ENCODE measurements at places on chromosomes 3 and 15.

DNA sequence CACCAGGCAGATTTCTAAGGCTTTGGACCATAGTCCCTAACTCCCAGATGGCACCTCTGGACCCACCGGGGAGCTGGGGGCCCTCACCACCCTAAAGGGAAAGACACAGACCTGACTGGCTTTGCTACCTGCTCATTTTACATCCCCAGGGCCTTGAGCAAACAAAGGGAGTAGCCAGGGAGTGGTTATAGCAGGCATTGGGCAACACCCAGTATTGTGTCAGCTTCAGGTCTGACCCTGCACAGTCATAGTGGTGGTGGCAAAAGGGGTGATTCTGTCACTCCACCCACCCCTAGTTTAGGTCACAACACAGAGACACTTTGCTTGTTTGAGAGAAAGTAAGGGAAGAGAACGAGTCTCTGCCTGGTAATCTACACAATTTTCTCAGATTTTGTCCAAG lies 352.5 kb downstream of the DIPK2A start:
- DNase-seq: no peak

DNA sequence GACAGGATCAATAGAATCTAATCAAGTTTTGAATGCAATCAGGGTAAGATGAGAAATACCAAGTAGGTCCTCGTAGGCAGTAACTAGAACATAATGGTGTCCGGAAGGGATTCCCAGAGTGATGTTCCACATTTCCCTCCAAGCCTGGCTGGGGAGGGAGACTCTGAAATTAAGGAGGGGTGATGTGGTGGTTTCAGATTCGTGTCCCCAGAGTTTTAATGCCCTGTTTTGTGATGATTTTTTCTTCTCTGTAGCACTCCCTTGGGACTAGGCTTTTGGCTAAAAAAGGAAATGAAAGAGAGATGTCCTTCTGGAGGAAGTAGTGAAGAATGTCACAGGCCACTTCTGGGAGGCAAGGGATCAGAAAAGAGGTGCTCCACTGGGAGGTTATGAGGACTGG lies 108.3 kb upstream of the CACNA2D3 start:
- no peak for DNase-seq

- no peak for DNase-seq
These were observed 114.6 kb upstream of the FLNB start for GRCh38 chr3:57893668-57894067.

DNA sequence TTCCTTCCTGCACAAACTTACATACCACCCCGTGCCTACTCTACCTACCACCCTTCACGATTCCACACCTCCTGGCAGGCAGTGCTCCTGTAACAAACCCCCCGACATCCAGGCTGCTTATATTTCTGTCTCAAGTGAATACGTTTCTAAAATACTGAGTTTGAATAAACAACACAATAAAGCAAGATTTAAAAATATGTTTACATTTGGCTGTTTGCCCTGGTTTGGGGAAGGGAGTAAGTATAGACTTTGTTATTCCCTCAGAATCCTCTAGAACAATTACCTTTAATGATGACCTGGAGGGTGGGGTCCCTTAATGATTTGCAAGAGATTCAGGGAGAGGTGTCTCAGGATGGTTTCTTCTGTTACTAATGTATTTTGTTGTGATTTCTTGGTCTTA lies 402.6 kb upstream of the TBL1XR1 start:
- DNase-seq: no peak

GRCh38 chr15:33314069-33314468 lies 3.3 kb downstream of the RYR3 start:
- DNase-seq: no peak

DNA sequence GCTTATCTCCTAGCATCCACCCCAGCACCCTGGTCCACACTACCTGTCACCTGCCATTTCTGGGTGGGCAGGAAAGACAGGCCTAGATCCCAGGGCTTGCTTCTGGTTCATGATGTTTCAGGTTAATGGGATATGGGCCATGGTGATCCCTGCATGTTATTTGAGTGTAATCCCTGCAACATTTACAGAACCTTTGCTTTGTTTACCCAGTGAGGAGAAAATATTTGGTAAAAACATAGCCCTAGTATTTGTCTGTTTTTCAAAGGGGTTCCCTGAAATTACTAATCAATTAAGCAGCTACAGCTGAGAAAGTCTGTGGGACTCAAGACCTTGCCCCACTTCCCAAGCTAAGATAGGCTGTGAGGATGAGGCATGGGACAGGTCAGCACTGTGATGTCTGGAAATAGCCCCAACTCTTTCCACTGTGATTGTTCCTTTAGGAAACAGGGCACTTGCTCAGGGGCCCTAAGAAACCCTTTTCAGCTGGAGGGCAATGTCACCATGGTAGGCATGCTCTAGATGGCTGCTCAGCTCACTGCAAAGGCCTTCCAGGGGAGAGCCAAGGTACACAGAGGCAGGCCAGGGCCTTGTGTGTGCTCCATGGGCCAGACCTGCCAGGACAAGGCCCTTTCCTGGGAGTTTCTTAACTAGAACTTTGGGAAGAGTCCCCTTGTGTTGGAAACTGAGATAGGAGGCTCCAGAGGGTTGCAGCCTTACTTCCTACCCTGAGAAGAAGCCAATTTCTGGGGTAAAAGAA lies 11.1 kb downstream of the TRANK1 start:
- no peak for DNase-seq

GRCh38 chr3:196081002-196081833 lies 672 bp downstream of the TFRC start:
- DNase-seq: peak; percentile 37

DNA sequence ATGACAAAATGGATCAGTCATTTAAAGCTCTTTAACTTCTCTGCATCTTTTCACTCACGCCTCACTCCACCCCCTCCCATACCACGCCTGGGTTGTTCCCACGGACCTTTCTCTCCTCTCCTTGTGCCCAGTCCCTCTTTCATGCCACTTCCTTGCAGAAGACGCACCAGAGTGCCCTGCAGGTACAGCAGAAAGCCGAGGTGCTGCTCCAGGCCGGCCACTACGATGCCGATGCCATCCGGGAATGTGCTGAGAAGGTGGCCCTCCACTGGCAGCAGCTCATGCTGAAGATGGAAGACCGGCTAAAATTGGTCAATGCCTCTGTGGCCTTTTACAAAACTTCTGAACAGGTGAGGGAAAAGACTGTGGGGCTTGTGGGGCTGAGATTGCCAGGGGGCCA lies 296.1 kb upstream of the UMPS start:
- DNase-seq: no peak

GRCh38 chr3:128481438-128481942 lies 11.5 kb downstream of the GATA2 start:
- DNase-seq: no peak

DNA sequence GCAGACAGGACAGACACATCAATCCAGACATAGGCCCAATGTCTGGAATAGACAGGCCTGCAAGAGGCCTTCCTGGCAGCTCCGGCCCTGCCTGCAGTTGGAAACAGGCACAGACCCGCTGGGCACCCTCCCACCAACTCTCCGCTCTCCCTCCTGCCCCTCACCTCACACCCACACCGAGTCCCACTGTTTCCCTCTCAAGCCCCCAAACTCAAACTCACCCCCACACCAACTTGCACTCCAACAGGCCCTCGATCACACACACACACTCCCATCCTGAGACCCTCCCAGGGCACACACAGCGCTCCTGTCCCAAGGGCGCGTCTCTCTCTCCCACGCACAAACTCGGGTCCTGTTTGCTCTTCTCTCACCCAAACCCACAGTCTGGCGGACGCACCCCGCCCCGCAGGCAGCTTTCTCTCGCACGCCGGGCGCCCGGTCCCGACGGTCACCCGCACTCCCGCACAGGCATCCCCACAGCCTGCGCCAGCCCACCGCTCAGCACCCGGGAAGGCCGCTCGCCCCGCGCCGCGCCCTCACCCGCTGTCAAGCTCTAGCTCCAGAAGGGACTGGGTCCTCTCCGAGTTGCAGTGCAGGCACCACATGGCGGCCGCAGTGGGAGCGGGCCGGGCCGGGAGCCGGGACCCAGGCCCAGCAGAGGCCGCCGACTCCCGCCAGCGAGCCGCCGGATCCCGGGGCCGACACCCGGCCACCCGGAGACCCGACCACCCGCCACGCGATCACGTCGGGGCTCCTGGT lies 106.2 kb downstream of the IQSEC1 start:
- DNase-seq: no peak

DNA sequence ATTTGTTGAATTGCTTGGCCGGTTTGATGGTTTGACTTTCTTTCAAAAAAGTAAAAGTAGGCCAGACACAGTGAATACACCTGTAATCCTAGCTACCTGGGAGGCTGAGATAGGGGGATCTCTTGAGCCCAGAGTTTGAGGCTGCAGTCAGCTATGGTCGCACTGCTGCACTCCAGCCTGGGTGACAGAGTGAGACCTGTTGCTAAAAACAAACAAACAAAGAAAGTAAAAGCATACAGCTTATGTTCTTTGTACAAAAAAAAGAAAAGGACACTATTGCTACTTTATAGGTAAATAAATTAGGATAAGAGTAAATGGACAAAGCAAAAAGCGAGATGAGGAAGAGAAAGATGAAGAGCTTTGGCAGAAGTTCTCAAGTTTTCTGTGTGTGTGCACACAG lies 13.9 kb upstream of the FEZF2 start:
- DNase-seq: no peak

- DNase-seq: no peak
These were observed 79.6 kb downstream of the TP63 start for GRCh38 chr3:189710620-189711402.

GRCh38 chr3:62318365-62318751 lies 55.0 kb downstream of the FEZF2 start:
- no peak for DNase-seq

GRCh38 chr15:74773731-74774252 lies 8.1 kb upstream of the CSK start:
- no peak for DNase-seq

- DNase-seq: no peak
These were observed 101.9 kb downstream of the PIK3R4 start for GRCh38 chr3:130644628-130645253.

GRCh38 chr15:95078003-95078402 lies 846.6 kb downstream of the MCTP2 start:
- no peak for DNase-seq

DNA sequence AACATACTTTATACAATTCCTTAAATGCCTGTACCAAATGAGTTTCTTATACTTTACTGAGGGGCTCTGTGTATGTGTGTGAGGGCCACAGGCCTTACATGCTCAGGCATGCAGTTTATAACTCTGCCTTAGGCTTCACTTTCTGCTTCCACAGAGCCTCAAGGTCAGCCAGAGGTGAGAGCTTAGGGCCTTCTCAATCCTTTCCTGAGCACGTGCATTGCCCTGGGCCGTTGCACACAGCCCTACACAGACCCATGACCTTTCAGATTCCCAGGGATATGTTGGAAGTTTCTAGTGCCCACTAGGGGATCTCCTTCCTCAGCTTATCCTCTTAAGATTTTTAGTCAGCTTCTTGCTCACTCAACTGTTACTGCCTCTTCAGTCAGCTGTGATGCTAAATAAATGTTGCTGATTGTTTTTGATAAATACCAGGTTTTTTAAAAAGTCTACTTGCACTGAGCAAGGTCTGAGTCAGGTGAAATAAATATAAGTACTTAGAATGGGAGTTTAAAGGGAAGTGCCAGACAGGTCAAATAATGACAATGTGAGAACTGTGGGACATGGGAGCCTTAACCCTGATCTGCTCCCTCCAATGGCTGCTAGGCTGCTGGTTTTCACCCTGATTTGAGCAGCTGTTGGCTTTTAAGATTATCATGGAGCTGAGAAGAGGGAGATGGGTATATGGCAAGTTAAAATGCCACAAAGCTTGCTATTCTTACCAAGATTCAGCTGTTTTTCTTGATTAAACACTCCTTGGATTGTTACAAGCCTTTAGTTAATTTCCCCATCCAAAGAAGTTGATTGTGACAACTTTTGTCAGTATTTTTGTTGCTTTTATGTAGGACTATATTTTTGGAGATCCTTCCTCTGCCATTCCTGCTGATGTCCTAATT lies 169.5 kb downstream of the PLD1 start:
- DNase-seq: no peak

GRCh38 chr15:80584973-80585525 lies 110.1 kb upstream of the ABHD17C start:
- no peak for DNase-seq

DNA sequence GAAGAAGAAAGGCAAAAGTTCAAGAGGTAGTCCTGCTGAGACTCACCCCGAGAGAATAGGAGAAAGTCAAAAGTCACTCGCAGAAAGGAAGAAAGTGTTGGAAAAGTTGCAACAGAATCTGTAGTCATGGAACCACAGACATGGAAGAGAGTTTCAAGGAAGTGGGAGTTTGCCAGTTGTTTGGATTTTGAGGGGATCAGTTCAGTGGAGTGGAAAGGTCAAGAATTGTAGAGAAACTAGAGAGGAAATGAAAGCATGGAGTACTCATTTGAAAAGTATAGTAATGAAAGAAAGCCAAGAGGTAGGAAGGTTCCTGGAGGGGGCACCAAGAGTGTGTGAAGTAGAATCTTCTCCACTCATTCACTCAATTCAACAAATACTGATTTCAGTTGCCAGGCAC lies 34.7 kb downstream of the SPTSSB start:
- no peak for DNase-seq

- DNase-seq: no peak
These were observed 3.3 kb downstream of the WDR49 start for GRCh38 chr3:167650459-167650858.

DNA sequence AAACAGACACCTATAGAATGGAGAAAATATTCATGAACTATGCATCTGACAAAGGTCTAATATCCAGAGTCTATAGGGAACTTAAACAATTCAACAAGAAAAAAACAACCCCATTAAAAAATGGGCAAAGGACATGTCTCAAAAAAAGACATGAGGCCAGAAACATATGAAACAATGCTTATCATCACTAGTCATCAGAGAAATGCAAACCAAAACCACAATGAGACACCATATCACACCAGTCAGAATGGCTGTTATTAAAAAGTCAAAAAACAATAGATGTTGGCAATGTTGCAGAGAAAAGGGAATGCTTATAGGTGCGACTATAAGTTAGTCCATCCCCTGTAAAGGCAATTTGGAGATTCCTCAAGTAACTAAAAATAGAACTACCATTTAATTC lies 11.4 kb upstream of the HDGFL3 start:
- DNase-seq: no peak

DNA sequence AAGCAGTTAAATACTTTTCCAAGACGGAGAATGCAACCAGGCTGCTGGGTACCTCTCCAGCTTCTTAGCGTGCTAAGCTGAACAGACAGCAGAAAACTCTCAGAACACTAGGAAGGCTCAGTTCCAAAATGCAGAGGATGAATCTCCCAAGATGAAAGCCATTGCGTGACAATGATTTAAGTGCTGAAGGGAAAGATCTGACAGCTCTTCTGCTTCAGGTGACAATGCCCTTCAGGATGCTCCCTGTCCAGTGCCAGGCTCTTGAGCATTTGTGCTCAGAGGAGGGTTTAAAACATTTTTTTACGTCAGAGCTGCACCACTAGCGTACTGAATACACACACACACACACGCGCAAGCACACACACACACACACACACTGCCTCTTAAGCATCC lies 26.3 kb downstream of the ARHGEF3 start:
- DNase-seq: no peak

- no peak for DNase-seq
These were observed 402.4 kb downstream of the RBMS3 start for GRCh38 chr3:29683018-29683993.

GRCh38 chr15:100332721-100333120 lies 9.1 kb downstream of the ADAMTS17 start:
- no peak for DNase-seq

Data from progenitor cell of endocrine pancreas (in vitro differentiated cells).